Left cardiac atrium (tissue), 4 donors: ENCODE measurements at places on chromosomes 1 and 21. TPM values are rescaled to one million over a fixed set of nuclear protein-coding genes. Genes with fewer than 3 reads are reported as not detected.
A peak's percentile ranks its signal among the peaks of the same experiment; 100 is the strongest.

PFKL gene
- 67.2 TPM for total RNA-seq

DNA sequence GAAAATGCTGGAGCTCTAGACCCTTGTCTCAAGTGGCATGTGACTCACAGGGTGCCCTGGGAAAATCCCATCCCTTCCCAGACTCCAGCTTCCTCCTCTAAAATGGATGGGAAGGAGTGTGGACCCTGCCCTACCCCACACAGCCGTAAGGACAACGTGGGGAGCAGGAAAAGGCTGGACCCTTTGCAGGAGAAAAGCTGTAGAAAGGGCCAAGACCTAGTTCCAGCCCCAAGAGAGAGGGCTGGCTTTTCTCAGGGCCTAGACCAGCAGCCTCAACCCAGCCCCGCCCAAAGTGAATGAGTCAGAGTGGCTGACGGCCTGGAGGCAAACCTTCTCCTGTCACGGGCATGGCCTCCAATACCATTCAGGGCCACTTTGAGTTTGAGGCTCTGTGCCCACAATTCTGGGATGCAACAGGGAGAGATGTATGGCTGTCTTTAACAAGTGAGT, 1.1 kb downstream of the LAMB3 start:
- peak; percentile 84 for DNase-seq

GRCh38 chr1:57553666-57554065, 129.8 kb upstream of the DAB1 start:
- no peak for DNase-seq

DNA sequence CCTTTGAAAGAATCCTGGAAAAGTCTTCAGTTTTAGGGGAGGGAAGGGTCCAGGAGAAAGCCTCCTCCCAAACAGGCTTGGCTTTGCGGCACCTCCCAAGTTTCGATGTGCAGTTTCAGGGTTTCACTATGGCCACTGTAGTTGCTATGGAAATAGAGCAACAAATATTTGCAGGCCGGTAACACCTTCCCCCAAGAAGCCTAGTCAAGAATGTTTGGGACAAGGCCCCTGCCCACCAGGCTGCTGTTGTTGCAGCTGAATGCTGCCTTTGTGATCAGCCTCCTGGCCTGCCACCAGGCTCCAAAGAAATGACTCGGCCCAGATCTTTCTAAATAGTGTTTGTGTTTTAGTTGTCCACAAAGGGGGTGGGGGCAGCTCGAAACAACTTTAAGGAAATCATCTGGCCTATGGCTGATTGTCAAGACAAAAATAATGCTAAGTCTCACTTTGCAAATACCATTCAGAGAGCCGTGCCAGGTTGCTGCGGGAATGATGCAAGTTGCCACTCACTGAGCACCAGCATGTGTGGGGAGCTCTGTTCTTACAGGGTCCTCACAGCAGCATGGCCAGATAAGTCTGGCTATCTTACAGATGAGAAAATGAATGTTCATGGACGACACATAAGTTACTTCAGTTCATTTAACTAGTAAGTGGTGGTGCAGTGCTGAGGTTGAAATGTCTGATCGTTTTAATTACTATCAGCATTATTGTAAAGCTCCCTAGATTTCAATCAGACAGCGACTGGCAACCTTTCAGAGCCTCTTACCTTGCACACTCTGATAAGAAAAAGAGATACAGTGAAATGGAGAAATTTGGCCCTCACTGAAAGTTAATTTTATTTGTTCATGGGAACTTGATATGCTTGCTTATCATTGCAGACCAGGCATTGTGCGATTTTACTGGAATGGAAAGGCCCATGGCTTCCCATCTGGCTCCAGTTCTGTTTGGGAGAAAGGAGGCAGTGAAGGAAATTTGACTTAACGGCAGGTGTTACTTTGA, 91.2 kb upstream of the JUN start:
- peak; percentile 80 for DNase-seq

DNA sequence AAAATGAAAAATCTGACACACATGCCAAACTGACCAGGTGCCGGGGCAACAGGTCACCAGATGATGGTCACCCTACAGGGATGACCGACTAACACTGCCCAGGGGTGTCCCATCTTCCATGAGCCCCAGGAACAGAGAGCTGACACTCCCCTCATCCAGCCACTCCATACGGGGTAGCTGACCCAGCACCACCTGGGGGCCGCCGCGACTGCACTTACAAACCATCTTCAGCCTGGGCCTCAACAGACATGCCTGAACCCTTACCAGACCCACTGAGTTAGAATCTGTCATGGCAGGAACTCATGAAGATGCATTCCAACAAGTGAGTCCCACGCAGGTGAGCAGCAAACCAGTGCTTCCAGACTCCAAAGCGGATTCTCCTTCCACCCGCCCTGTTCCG, 31.6 kb upstream of the AJAP1 start:
- no peak for DNase-seq

GRCh38 chr1:15603050-15603965, 13.9 kb upstream of the DDI2 start:
- peak; percentile 99 for DNase-seq
